SJCRH30 (cell line): ENCODE measurements at places on chromosomes 4 and X. TPM values are rescaled to one million over a fixed set of nuclear protein-coding genes. Genes with fewer than 3 reads are reported as not detected.

GRCh38 chr4:173192375-173193162 lies 24.0 kb downstream of the GALNT7 start:
- no peak for DNase-seq

Gene GUCY1B1
- 3.1 and 3.2 TPM in 2 replicates for total RNA-seq

GRCh38 chr4:67712650-67713528 lies 11.9 kb upstream of the UBA6 start:
- no peak for DNase-seq

DNA sequence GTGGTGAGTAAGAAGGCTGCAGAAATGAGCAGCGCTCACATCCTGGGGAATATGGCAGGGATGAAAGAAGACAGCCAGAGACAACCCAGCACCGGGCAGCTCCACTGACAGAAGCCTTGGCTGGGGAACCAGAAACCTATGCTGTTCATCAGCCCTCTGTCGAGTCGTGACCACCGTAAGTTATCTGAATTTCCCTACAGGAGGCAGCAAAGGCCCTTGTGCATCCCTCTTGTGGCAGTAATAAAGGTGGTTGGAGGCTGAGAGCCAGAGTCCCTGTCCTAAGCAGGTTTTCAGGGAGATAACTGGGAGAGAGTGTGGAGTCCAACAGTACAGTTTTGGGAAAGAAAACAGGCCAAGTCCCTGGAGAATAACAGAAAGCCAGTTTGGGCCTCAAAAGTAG lies 194.0 kb upstream of the BOD1L1 start:
- DNase-seq, result no peak

GRCh38 chr4:92334716-92335350 lies 31.1 kb downstream of the GRID2 start:
- DNase-seq, result no peak

DNA sequence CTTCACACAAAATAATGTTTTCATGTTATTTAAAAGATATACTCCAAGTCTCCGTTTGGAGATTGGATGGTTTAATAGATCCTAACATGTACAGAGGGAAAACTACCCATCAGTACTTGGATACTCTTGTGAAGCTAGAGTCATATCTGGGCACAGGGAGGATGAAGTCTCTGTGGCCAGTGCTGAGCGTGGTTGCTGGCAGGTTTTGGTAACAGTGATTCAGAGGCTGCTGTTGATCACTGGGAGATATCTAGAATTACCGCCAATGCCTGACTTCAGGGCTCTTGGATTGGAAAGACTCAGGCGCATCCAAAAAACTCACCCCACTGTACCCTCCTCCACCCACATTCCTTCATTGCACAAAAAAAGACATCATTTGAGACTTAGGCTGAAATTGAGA lies 107.2 kb upstream of the PGRMC2 start:
- no peak for DNase-seq

Gene DTHD1
- not detected in 2 replicates for total RNA-seq

DNA sequence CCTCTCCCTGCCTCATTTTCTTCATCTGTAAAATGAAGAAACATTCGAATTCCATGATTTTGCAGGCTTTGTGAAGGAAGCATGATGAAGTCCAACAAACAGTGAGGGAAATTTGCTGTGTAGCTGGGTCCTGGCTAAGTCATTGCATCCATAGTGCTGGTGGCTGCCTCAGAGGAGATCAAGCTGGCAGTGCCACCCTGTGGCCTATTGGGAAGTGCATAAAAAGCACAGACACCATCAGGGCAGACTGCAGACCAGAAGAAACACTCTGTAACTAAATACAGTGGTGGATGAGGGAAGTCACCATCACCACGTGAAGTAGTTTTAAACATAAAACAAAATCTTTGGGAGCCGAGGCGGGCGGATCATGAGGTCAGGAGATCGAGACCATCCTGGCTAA lies 40.7 kb upstream of the DDX3X start:
- no peak for DNase-seq

Gene BMX
- 0.05 and 0.08 TPM in 2 replicates for total RNA-seq

Gene FAM9B
- total RNA-seq, result 0.58 and 0.69 TPM in 2 replicates

DNA sequence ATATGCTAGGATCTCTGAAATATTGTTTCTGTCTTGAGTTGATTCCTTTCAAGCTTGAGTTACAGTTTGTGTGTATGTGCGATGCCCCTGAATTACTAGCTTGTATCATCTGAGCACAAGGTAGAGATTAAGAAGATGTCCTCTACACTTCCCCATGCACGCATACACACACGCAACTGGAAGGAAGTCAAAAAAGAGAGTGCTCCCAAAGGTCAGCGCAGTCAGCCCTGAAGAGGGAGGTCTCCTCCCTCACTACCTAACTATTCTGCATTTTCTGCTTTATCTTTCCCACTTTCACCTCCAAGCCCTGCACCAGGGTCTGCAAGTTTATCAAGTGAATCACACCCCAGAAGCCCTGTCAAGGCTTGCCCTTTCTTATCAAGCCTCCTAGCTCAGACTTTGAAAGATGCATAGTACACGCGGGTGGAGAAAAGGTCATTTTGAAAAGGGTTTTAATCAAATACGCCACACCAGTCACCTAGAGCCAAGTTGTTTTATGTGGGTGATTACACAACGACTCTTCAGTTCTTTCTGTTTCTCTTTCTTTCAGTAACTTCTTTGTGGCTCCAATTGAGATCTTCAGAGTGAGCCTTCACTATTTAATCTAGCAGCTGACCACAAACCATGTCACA lies 127.7 kb downstream of the ASB9 start:
- no peak for DNase-seq
